Renal cortical epithelial cell (primary cell): ENCODE measurements at places on chromosomes 12 and 14.

GRCh38 chr14:91021115-91021514 is 39.3 kb downstream of the RPS6KA5 start:
- no peak for DNase-seq

- DNase-seq: peak; percentile 82
These were observed 192.8 kb upstream of the RGS6 start for GRCh38 chr14:71739273-71739990.

- DNase-seq: peak; percentile 89
These were observed 52.2 kb upstream of the PLBD1 start for GRCh38 chr12:14619741-14620501.

DNA sequence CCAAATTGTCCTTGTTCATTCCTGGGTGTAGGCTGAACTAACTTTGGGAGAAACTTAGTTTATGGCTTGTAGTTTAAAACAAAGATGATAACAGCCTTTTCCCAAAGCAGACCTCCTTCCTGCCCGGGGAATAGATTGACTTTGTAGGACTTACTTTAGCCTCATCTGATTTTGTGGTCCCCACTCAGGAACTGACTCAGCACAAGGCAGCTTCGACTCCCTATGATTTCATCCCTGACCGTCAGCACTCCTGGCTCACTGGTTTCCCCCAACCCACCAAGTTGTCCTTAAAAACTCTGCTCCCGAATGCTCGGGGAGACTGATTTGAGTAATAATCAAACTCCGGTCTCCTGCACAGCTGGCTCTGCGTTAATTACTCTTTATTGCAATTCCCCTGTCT is 40.1 kb upstream of the DDHD1 start:
- no peak for DNase-seq

GRCh38 chr12:94753036-94753679 is 102.8 kb upstream of the TMCC3 start:
- DNase-seq: peak; percentile 38

DNA sequence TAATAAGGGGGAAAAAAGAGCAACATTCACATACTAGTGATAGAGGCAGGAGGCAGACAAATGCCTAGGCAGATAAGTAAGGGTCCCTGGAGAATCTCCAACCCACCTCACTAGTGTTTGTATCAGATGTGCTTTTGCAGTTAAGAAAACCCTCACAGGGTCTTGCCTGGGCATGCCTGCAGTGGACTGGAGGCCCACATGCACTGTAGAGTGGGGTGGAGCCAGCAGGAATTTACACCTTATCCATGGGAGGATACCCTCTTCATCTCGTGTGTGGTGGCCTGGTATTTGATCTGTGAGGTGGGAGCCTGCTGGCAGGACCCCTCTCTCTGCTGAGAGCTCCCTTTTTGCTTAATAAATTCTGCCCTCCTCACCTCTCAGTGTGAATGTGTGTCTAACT is 238.0 kb upstream of the SLC16A7 start:
- no peak for DNase-seq

- DNase-seq: peak; percentile 22
These were observed 192.3 kb downstream of the ANO4 start for GRCh38 chr12:100986595-100987547.

GRCh38 chr12:104680070-104680469 is 223.3 kb downstream of the CHST11 start:
- no peak for DNase-seq

- DNase-seq: peak; percentile 89
These were observed 74.0 kb downstream of the RPS29 start for GRCh38 chr14:49512147-49512551.

DNA sequence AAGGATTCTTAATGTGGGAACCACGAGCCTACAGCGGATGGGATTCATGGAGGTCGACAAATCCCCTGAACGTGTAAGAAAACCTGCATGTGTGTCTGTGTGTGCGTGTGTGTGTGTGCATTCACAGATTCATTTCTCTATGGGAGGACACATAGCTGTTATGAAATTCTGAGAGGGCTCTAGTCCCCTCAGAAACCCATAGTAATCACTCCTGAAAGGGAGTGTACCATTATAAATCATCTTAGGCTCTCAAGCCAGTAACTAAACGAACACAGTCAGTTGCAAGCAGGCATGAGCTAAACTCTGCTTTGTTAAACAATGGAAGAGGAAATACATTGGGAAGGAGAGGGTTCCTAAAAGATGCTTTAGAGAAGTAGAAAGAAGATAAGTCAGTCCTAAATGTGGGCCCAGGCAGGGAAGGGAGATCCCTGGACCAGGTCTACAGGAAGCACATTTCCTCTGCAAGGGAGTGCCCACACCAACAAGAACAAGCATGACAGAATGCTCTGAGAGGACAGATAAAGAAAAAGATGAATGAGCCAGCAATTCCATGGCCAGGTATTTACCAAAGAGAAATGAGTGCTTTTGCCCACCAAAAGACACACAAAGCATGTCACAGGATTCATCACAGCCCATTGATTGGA is 91.3 kb downstream of the ITPR2 start:
- DNase-seq: no peak

DNA sequence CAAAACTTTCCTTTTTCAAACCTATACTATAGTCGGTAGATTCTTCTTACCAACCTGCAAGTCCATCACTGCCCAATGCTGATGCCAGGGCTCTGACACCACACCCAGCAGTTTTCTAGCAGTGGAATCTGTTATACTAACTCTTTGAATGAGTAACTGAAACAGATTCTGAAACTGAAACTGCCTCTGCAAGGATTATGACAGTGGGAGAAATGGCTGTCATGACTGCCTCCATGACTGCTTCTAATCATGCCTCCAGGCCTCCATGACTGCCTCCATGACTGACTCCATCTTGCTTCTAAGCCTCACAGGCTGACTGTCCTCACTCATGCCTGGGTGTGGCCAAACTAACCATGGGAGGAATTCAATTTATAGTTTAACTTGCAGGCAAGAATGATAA is 29.4 kb upstream of the OXA1L start:
- peak; percentile 10 for DNase-seq

GRCh38 chr14:99516871-99517642 is 35.8 kb downstream of the CCNK start:
- no peak for DNase-seq

DNA sequence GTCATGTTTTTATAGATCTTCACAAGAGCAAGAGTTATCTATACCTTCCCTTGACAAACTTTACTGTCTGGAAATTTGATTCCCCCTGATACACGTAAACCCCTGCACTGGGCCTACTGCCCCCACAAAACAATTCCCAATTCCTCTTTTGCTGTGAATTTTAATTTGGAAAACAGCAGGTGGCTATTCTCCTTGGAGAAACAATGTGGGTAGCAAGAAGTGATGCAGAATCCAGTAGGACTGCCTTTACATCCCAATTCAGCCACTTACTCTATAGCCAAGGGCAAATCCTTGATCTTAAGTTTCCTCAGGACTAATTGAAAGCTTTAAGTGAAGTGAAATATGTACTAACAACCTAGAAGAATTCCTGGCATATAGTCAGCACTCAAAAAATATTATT is 129.3 kb downstream of the ACSS3 start:
- no peak for DNase-seq

DNA sequence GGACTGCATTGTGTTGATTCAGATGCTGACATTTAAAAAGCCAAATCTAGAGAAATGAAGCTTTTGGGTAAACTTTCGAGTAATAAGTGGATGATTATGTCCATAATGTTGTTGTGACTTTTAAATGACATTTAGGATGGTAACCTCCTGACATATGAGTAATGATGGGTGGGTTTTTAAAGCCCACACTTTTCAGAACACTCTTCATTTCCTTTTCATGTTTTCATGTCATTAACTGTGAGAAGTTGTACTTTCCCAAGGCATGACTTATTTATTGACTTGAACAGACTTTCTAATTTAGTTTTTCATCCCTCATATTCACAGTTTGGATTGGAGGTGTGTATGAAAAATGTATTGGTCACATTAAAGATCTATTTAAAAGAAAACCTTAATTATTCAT is 35.5 kb downstream of the RGS6 start:
- DNase-seq: no peak

DNA sequence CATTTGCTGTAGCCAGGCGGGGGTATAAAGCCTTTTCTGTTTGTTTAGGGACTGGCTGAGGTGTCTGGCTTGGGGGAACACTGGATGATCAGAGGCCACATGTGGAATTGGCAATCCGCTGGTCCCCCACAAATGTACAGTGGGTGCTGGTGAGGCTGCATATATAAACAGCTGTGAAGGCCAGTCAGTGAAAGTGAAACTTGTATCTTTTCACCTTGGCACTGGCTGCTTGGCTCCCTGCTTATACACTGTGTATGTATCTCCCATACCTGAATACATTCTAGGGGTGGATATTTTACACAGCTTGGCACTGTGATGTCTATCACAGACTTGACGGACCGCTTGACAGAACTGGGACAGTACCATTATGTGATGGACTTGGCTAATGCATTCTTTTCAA is 246.8 kb upstream of the AVPR1A start:
- no peak for DNase-seq

GRCh38 chr14:76346391-76347160 is 29.4 kb upstream of the ESRRB start:
- no peak for DNase-seq
